AG20443 (cell line): ENCODE measurements at places on chromosomes 6 and 20.

GRCh38 chr20:57514273-57514751, 10.6 kb downstream of the CTCFL start:
- DNase-seq, result peak; percentile 90

DNA sequence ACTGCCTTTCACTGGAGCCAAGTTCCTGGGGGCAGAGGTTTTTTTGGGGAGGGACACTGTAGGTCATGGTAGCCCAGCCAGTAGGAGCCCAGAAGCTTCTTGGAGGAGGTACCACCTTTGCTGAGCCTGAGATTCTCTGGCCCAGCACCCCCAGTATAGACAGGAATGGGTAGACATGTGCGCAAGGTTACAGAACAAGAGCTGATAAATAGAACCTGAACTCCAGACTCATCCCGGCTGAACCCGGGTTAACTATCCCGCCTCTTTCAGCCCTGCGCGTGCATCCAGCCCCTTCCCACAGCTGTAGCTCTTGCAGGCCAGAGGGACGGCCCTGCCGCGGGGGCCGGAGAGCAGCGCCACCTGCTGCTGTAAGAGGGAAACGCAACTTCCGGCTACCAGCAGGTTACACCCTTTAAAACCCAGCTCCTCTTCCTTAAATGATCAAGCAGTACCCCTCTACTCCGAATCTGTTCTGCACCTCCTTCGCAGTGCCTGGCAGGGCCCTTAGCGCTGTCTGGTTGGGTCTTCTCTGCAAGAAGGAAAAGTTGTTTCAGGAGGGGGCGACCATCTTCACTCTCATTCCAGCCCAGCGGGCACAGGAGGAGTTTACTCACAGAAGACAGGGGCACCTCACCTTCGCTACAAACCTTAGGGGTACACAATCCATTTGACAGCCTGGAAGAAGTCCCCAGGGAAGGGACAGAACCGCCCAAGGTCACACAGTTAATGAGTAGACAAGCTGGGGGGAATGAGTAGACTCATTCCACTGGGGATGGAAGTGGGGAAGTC, 7.5 kb downstream of the SRXN1 start:
- peak; percentile 89 for DNase-seq

DNA sequence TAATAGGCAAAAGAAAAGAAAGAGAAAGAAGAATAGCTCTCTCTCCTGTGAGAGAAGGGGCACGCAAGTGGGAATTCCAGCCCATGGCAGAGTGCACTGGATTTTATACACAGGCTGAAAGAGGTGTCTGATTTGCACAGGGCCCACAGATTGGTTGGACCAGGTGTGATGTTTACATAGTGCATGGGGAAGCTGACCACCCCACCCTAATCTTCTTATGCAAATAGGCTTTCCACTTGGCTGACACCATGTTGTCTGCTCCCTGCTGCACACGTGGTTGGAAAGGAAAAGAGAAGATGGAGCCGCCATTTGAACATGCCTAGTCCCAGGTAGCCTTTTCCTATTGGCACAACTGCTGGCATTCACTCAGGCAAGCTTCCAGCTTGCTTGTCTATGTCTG, 20.2 kb downstream of the MICA start:
- no peak for DNase-seq

DNA sequence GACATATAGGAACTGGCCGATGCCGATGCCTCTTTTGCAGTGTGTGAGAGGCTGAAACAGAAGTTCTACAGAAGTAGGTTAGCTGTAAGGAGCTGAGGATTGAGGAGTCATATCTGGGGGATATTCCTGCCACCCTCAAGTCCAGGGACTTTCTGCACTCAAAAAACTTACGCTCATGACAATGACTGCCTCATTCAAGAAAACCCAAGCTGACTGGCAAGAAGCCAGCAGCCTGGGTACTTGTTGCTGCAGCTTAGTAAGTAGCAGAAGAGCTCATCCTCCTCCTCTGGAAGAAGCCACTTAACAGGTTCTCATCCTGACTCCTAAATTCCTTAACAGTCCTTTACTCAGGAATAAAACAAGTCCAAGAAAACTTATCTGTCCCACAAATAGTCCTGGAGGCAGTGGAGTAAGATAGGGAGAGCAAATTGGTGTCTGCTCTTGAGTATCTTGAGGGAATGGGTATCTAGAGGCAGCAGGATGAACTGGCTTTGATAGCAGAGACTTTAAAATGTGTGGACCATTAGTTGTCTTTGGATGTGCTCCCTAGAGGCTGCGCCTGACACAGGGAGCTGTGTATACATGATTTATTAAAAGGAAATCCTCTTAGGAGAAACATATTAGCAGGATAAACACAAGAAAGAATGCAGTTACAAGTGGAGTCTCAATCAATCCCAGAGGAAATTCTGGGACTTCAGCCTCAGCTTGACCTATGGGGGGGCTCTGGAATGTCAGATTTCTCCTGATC, 7.4 kb downstream of the CALHM5 start:
- DNase-seq, result no peak

- peak; percentile 27 for DNase-seq
Observed at GRCh38 chr6:84508981-84509380, 255.4 kb downstream of the TBX18 start.

- DNase-seq, result no peak
Observed at GRCh38 chr6:131130554-131130940, 4.7 kb upstream of the AKAP7 start.

DNA sequence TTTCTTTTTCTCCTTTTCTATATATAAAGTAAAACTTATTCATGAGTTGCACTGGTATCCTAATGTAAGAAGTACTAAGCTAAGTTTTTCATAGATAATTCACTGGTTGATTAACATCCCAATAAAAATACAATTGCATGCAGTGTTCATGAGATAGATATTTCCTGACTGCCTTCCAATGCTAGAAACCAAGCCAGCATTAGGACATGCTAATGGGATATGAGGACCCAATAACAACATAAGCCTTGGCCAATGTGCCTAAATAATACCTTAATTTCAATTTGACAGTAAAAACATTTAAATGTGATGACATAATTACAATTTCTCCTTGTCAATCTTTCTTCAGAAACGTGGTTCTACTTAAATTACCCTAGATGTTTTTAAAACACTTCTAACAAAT, 152.7 kb downstream of the RNGTT start:
- DNase-seq, result no peak
